NCI-H1105 treated with DMSO at 0.1 percent for 48 hours (cell line): ENCODE measurements at places on chromosomes 1 and 21.

DNA sequence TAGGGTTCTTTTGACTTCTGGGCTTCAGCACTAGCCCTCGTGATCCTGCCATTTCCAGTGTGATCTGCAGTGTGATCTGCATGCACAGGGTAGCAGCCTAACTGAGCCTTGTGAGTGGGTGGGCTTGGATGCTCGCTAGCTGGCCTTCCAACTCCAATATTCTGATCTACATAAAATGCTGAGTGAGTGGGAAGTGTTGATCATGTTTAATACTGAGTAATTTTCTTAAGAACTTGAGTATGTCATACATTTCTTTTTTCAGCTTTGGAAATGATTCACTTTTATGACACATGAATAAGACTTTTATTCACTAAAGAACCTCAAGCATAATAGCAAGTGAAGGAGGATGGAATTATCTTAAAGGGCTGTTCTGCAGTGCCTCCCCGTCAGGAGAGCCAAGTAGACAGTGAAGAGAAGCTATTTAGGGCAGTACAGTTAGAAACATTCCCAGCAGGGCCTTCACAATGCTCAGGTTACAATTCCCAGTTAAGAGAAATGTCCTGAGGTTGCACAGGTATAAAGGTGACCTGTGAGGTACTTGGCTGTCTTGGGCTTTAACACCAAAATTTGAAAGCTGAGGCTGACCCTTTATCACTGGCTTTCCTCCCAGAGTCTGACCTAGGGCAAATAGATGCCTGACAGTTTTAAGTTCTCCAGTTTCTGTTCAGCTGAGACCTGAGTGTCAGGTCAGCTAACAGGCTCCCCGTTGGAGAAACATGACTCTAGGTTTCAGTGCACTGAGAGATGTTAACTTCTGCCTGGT, 29.1 kb upstream of the LRRC8C start:
- DNase-seq: no peak

GRCh38 chr1:16174886-16175598, 19.2 kb upstream of the EPHA2 start:
- no peak for DNase-seq

DNA sequence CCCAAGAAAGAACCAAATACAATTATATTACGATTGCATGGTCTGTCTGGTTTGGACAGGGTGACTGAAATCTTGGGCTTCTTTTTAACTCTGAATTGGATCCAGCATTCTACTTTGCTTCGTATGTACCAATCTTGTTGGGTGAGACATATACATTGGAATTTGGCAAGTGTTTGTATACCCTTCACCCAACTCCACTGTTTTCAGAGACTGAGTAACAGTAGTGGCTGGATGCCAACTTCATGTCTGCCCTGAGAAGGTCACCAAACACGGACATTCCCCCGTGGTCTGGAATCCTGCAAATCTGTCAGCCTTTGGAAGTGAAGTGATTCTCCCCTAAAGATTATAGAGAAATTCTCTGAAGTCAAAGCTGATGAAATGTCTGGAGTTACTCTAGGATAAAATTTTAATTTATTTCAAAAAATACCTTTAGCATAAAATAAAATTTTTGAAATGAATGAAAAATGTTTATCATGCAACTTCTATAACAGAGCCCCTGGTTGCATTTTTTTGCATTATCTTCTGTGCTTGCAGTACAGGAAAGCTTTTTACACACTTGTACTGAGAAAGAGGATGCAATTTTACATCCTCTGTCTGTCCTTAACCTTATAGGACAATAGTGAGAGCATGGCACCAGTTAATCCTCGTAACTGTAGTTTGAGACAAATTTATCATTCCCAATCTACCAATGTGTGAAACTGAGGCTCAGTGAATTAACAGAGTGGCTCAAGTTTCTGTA, 201.8 kb downstream of the DISC1 start:
- no peak for DNase-seq

DNA sequence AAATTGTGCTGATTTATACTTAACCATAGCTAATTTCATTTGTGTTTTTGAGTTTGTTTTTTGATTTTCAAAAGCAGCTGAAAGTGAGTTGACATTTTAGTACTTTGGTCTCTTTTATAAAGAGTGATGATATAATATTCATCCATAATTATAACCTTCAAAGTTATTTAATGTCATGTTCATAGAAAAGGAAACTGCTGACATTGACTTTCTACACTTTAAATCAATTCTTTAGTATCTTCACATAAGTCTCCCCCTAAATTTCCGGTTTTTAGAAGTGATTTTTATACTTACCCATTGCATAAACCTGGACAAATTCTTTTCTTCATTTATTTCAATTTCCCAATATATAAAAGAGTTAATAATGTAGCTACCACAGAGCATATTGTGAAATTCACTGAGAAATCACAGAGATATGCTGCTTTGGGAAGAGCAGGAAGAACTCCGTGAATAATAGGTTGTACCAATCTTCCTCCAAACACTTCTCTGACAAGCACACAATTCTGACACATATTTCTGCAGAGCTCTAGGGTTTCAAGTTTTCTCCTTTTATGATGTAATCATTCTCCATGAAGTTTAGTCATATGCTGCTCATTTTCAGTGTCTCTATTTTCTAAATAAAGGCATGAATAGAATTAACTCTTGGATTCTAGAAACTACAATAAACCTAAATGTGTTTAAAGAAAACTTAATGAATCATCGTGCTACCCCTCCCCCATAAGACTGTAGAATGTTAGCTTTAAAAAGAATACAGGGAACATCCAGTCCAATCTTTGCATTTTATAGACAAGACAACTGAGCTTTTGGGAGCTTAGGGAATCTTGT, 25.6 kb upstream of the CDC42BPA start:
- DNase-seq: no peak

- DNase-seq: peak; percentile 25
Measured at GRCh38 chr1:92708368-92708950, 76.4 kb downstream of the EVI5 start.

- DNase-seq: no peak
Measured at GRCh38 chr1:198635964-198636363, 2.9 kb upstream of the PTPRC start.

- DNase-seq: no peak
Measured at GRCh38 chr1:54937469-54937868, 43.0 kb upstream of the TMEM61 start.

DNA sequence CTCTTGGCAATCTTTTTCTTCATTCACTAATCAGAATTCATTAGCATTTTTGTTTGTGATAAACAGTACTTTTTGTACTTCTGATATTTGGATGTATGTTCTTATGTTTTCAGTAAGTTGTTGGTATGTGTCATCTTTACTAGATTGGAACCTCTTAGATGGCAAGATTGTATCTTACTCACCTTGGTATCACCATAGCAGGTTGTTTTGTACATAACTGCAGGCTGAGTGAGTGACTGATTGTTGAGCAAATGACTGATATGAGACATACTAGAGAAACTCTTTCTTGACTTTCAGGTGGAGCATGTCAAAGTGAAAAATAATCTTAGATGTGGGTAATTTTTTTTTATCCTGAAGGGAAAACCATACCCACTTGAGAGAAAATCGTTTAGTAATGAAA, 173.7 kb downstream of the CLEC20A start:
- DNase-seq: no peak

DNA sequence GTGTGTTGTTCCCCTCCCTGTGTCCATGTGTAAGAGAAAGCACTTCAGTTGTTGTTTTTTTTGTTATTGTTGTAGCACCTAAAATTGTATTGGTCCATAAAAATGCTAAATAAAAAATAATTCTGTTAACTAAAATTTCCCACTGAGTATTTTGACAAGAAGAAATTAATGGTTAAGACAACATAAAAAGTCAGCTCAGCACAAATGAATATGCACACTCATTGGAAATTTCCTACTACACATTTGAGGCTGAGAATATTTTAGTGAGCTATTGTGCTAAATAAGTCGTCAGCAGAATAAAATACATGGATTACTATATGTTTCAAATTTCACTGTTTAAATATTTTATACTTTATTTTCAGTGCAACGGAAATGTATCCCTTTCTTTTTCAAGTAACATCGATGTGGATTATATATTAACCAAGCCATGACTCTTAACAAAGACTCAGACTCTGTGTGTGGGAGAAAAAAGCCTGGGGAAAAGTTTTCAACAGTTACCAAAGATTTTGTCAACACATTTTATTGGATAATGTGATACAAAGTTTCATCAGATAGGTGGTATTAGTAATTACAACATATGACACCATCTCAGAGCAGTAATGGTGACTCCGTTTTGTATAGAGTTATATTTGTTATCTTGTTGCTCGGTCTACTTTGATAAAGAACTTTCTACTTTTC, 63.4 kb downstream of the LYPLAL1 start:
- DNase-seq: no peak

- DNase-seq: no peak
Measured at GRCh38 chr1:54117815-54118563, 34.8 kb downstream of the CDCP2 start.

- no peak for DNase-seq
Measured at GRCh38 chr1:165218731-165219130, 137.8 kb downstream of the LMX1A start.

GRCh38 chr1:159902541-159902940, 2.6 kb upstream of the CFAP45 start:
- DNase-seq: no peak

GRCh38 chr1:58911841-58912499, 128.1 kb upstream of the JUN start:
- DNase-seq: no peak
